ENCODE measurements at places on chromosomes 4 and X.

DNA sequence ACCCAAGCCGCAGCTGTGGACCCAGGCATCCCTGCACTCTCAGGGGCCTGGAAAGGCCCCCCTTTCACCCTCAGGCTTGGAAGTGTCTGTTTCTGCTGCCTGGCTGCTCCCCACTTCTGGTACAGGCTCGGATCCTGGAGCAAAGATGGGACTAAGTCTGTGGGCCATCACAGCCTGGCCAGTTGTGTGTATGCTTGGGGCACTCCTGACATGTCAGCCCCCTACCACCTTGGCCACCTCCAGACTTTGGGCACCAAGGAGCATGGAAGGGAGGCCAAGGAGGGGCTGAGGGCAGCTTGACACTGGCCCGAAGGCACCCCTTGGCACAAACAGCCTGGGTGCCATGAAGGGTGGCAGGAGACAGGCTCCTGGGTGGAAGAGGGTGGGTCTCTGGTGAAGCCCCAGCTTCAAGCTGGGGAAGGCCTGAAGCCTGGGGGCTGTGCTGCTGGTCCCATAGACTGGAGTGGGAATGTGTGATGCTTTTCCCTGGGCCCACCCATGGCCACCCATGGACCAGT lies 799.4 kb upstream of the AGA start:
- no peak for DNase-seq

GRCh38 chr4:184851200-184851541 lies 25.4 kb upstream of the ACSL1 start:
- DNase-seq: no peak

DNA sequence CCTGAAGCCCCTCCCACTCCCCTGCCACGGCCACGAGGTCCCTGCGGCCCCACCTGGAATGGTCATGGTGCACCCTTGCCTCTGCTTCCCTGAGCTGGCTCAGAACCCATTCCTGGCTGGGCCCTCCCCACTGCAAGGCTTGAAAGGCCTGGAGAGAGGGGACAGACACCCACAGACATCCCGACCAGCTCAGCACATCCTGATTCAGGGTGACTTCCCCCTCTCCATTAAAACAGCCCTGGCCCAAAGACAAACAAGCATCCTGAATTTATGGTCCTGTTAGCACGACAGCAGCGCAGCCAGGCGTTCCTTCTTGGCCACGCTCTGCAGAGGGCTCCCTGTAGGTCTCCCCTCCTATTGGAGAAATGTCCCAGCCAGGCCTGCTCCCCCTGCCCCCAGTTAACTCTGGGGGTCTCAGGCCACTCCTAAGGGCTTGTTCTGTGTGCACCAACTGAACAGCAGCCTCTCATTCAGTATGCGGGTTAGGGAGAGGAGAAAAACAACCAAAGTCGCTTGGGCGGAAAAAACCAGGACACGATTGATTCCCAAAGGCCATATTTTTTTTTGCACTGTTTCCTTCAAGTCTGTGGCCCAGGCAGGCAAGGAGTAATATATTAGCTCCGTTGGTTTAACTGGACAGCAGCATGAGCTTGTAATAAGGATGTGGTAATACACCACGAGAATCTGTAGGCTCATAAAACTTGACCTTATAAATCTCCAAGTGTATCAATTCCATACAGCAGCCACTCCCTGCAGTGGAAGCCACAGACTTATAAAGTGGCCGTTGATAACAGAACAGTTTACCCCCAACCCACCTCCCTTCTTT lies 106.7 kb upstream of the MSX1 start:
- no peak for DNase-seq

GRCh38 chr4:33078145-33078544 lies 2358.0 kb downstream of the PCDH7 start:
- DNase-seq: no peak

DNA sequence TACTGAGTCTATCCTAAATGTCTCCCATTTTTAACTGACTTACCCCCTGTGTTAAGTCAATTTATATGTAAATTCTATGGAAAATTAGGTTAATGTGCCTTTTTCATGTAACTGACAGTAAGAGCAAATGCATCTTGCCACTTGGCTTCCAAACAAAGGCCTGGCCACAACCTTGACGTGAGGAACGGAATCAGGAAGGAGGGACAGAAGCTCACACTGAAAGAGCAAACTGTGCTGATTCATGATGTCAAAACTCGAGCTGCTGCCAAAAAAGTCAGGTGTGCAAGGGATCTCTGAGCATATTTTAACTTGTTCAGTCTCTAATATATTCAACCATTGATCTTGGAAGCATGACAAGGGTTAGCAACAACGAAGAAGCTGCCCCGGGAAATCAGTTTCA lies 35.8 kb downstream of the GPM6A start:
- DNase-seq: no peak

Data from stimulated activated CD4-positive, alpha-beta T cell treated with anti-CD3 and anti-CD28 coated beads, Interleukin-1b, Interleukin-23, amount 100 ng/mL, for 4 hours (primary cell).